ENCODE measurements at places on chromosomes 12 and 14. TPM values are rescaled to one million over a fixed set of nuclear protein-coding genes. Genes with fewer than 3 reads are reported as not detected.

GRCh38 chr12:4307593-4308333, 13.2 kb upstream of the TIGAR start:
- H3K36me3 ChIP-seq = peaks cover 11% of the 10 kb centered on the region
- no peaks in the 10 kb centered on the region for H3K27me3 ChIP-seq
- peaks cover 6% of the 10 kb centered on the region for H3K4me1 ChIP-seq
- no peak overlapping the region for H3K27ac ChIP-seq
- no peak overlapping the region for H3K4me3 ChIP-seq

DNA sequence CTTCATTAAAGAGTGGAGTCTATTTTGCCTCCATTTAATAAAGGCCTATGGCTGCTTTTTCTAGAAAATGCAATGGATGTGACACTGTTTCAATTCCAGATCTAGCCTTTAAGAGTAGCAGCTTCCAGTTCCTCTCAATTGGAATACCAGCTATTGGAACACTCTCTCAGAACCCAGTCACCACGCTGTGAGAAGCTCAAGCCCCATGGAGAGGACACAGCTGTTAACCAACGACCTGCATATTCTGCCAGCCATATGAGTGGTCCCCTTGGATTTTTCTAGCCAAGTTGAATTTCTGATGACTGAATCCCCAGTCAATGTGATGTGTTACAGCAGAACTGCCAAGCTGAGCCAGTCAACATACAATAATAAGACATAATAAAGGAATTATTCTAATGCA, 131.8 kb downstream of the TMTC3 start:
- H3K4me3 ChIP-seq = no peak overlapping the region
- no peak for DNase-seq
- H3K27me3 ChIP-seq = no peaks in the 10 kb centered on the region
- H3K36me3 ChIP-seq = no peaks in the 10 kb centered on the region
- H3K27ac ChIP-seq = no peak overlapping the region

- H3K36me3 ChIP-seq = no peaks in the 10 kb centered on the region
- H3K4me3 ChIP-seq = no peak overlapping the region
- no peak overlapping the region for H3K27ac ChIP-seq
- no peak for DNase-seq
- no peaks in the 10 kb centered on the region for H3K27me3 ChIP-seq
These were observed 55.3 kb downstream of the PSMA6 start for GRCh38 chr14:35347323-35348043.

GRCh38 chr12:31119192-31119802, 45.6 kb downstream of the DDX11 start:
- no peak for DNase-seq
- H3K36me3 ChIP-seq = no peaks in the 10 kb centered on the region
- no peak overlapping the region for H3K27ac ChIP-seq
- no peak overlapping the region for H3K4me3 ChIP-seq
- H3K4me1 ChIP-seq = peaks cover 3% of the 10 kb centered on the region
- no peaks in the 10 kb centered on the region for H3K27me3 ChIP-seq

- no peak overlapping the region for H3K27ac ChIP-seq
- no peak for DNase-seq
- peaks cover 38% of the 10 kb centered on the region for H3K36me3 ChIP-seq
- no peak overlapping the region for H3K4me3 ChIP-seq
- no peaks in the 10 kb centered on the region for H3K4me1 ChIP-seq
These were observed 93.6 kb upstream of the FERMT2 start for GRCh38 chr14:53044486-53044885.

DNA sequence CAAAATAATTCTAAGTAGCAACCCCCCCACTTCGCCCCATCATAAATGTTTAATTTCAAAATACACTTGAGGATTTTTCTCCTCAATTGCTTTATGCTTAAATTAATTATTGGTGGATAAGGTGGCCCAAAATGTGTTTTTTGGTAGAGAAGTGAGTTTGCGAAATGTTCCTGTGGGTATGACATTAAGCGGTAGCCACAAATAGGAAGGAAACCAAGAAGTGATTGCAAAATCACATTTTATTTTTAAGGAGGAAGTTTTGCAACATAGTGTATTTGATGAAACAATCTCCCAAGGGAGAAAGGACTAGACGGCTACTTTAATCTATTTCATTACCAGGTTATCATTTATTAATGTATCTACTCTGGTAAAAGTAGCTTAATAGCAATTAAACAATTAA, 25.5 kb downstream of the SLC25A3 start:
- no peaks in the 10 kb centered on the region for H3K4me1 ChIP-seq
- no peak overlapping the region for H3K27ac ChIP-seq
- no peaks in the 10 kb centered on the region for H3K36me3 ChIP-seq

DNA sequence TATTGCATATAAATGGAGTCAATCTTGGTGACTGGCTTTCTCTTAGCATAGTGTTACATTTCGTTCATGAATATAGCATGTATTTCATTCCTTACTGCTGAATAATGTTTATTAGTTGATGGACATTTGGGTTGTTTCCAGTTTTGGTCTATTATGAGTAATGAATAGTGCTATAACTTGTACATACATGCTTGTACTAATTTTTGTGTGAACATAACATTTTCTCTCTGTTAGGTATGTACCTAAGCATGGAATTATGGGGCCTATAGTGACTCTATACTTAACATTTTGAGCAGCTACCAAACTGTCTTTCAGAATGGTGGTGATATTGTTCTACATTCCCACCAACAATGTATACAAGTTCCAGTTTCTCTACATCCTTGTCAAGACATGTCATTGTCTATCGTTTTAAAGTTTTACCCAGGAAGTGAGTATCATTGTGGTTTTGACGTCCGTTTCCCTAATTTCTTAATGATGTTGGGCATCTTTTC, 23.1 kb downstream of the ATP2A2 start:
- H3K27ac ChIP-seq = no peak overlapping the region
- H3K36me3 ChIP-seq = peaks cover 30% of the 10 kb centered on the region
- no peak for DNase-seq
- no peaks in the 10 kb centered on the region for H3K27me3 ChIP-seq
- H3K4me3 ChIP-seq = no peak overlapping the region

- DNase-seq = no peak
- H3K27me3 ChIP-seq = peaks cover 2% of the 10 kb centered on the region
- no peaks in the 10 kb centered on the region for H3K36me3 ChIP-seq
These were observed 52.6 kb downstream of the DYRK2 start for GRCh38 chr12:67701121-67701520.

- no peak overlapping the region for H3K4me3 ChIP-seq
- no peaks in the 10 kb centered on the region for H3K27me3 ChIP-seq
- no peak for DNase-seq
- no peaks in the 10 kb centered on the region for H3K36me3 ChIP-seq
- no peaks in the 10 kb centered on the region for H3K4me1 ChIP-seq
- no peak overlapping the region for H3K27ac ChIP-seq
These were observed 388.0 kb downstream of the VRK1 start for GRCh38 chr14:97185186-97185585.

Gene BDKRB2
- not detected for total RNA-seq

Gene SNRNP35
- total RNA-seq = 17.7 TPM
